ENCODE measurements at places on chromosomes 6 and 20.

GRCh38 chr6:39114388-39114703 is 640 bp downstream of the SAYSD1 start:
- DNase-seq: no peak

DNA sequence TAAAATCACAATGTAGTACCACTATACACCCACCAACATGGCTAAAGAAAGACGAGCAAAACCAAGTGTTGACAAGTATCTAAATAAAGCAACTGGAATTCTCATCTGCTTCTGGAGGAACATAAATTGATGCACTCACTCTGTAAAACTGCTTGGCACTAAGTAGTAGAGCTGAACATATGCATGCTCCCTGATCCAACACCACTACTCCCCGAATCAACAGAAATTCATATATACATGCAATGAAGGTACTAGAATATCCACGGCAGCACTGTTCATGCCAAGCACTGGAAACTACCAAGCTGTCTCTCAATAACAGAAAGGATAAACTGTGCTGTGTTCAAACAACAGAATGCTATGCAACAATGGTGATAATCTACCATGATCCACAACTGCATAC is 219.5 kb upstream of the RIN2 start:
- no peak for DNase-seq

DNA sequence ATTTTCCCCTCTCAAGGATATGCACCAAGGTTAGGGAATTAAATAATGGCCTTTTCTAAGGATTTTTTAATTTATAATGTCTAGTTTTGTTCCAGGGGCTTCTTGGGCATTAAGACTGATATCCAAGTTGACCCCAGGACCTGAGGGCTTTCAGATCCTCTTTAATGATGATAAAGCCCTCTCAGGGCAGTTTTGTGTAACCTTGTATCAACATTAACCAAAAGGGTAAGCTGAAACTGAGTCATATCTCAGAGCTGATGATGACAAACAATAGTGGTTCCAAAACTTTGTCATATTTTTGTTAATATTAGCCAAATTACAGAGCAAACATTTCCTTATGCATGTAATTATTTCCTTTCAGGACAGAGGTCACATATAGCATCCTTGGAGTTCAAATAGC is 309.4 kb upstream of the MAN1A1 start:
- no peak for DNase-seq

DNA sequence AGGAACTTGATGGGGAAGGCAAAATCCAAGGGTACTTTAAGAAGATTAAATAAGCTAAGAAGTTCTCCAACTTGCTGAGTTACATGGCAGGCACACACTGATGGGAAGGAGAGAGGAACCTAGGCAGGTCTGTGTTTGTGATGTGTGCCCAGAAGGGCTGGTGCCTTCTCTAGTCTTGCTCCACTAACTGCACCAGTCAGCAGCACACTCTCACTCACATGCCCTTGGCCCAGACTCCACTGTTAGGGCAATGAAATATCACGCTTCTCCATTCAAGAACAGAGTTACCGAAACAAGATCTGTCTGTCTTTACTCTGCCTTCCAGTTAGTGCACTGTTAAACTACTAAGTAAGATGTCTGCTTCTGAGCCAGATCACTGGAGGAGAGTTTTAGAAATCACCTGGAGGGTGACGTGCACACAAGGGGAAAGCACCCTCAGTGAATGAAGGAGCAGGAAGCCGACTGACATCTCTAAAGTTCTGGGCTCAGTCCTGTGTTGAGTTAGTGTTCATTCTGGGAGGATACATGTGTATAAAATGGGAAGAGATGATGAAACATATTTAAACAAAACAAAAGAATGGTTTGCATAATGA is 251.1 kb downstream of the FOXC1 start:
- DNase-seq: no peak

DNA sequence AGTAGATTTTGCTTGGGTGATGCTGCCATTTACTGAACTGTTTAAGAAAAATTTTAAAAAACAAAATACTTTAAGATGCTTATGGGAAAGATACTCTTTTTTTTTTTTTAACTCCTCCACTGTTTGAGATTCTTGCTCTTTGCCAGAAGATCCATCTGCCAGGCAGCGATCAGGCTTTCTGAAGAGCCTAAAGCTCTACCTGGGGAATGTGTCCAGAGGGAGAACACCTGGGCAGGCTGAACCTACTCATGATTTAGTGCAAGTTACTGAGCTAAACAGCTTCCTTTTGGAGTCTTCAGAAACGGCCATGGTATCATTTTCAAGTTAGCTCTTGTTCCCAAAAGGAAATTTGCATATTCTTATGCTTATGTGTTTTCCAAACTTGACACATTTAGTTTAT is 23.5 kb upstream of the MLIP start:
- DNase-seq: no peak

Data from coronary artery (tissue), 2 donors.